WTC11 (cell line): ENCODE measurements at places on chromosomes 3 and 15.

- DNase-seq = no peak
These were observed 30.8 kb downstream of the CCDC13 start for GRCh38 chr3:42742259-42742658.

- no peak for DNase-seq
These were observed 256.6 kb downstream of the OCA2 start for GRCh38 chr15:27842526-27842925.

- no peak for DNase-seq
These were observed 229.7 kb upstream of the EIF1B start for GRCh38 chr3:40079847-40080240.

DNA sequence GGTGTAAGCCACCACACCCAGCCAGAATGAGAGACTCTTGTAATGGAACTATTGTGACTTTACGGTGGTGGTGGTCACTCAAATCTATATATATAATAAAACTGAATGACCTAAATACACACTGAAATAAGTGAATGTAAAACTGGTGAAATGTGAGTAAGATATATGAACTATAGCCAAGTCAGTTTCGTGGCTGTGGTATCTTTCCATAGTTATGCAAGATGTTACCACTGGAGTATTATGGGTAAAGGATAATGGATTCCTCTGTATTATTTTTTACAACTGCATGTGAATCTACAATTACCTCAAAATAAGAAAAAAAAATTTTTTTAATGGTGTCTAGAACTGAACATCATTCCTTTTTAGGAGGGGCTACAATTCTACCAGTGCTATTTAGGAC lies 21.9 kb downstream of the PIK3CB start:
- DNase-seq = no peak

DNA sequence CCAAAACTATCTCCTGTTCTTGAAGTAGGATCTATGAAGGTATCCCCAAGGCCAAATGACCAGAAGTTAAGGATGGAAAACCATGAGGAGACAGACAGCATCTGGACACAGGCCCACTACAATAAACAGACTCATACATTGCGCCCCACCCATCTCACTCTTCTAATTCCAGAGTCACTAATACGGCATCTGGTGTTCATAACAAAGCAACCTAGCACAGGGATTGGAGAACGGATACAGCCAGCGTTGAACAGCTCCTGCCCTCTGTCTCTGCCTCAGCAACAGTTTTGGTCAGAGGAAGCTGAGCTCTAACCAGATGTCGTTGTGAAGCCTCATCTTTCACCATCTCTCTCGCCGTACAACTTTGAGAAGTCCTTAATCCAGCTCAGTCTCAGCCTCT lies 44.5 kb upstream of the CCDC80 start:
- DNase-seq = no peak

DNA sequence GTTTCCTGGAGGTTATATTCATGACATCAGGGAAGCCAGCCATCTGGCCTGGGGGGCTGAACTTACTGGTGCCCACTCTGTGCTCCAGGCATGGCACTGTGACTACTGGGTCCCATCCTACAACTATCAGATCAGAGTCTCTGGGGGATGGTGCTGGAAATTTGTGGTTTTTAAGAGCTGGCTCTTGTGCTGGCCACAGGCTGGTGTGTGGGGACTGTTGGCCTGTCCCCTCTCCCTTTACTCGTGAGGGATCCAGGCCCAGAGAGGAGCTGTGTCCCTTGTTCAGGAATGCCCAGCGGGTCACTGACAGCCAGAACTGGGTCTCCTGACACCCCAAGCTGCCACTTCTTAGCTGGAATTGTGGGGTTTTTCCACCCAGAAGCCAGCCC lies 44.5 kb upstream of the SEC22A start:
- DNase-seq = no peak

DNA sequence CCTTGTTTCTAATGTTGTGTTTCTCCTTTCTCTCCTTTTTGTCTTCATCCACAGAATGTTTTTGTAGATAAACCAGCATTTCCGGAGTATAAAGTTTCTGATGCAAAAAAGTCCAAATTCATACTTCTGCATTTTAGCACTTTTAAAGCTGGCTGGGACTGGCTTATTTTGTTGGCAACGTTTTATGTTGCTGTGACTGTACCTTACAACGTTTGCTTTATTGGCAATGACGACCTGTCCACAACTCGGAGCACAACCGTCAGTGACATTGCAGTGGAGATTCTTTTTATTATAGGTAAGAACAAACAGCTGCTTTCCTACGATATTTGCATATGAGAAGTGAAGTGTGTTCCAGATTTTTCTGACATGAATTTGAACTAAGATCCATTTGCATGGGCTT lies 199.4 kb downstream of the KCNH8 start:
- DNase-seq = no peak
